ENCODE measurements at places on chromosomes 7 and 10.

GRCh38 chr10:102284531-102284930 is 39.2 kb downstream of the GBF1 start:
- no peak for DNase-seq

DNA sequence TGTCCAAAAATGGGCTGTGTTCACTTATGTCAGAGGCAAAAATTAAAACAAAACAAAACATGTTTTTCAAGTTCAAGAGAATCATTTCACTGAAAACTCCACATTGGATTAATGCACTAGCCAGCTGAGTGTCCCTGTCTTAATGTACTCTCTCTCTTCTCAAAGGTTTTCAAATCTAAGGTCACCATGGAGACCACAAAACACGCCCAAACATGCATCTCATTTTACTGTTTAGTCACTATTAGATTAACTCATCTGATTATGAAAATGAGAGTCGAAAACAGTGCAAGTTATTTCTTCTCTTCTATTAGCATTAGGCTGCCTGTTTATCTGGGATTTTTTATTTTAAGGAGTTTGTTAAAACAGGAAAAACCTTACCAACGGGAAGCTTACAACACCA is 70.8 kb upstream of the ASAH2 start:
- no peak for DNase-seq

DNA sequence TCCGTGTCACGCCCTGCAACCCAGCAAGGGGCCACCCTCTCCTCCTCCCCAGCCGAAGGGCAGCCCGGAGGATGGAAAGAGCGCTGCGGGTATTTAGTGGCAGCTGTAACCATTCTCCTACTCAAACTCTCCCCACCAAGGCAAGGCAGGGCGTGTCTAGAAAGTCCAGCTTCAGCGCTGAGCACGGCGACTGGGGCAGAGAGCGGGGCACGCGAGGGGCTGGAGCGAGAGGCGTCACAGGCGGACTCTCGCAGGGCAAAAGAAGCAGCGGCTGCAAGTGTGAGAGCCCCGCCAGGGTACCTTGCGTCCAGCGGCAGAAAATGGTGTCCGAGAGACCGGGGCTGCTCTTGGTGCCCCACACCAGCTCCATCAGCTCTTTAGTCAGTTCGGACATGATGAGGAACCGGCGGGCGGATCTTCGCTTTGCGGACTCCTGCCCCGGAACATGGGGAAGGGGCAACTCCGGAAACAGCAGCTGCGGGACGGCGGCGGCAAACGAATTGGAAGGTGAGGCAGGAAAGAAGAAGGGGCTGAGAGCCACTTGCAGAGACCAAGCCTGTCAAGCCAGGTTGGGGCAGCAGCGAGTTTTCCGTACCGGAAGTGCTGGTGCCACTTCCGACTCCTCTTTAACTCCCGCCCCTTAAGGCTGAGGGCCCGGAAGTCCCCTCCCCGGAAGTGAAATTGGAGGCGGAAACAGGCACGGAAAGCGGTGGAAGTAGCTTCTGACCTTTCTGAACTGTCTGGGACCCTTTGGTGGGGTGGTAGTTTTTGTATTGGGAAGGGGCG is at the start of gene MINDY3:
Gene MINDY3 (minus strand): TSS at position 602 of the 786 bp plus-strand sequence. CDS start 208 bp downstream, at position 394.
- DNase-seq: peak; percentile 79

GRCh38 chr7:107037717-107038603 is 6.5 kb upstream of the PRKAR2B start:
- DNase-seq: no peak

DNA sequence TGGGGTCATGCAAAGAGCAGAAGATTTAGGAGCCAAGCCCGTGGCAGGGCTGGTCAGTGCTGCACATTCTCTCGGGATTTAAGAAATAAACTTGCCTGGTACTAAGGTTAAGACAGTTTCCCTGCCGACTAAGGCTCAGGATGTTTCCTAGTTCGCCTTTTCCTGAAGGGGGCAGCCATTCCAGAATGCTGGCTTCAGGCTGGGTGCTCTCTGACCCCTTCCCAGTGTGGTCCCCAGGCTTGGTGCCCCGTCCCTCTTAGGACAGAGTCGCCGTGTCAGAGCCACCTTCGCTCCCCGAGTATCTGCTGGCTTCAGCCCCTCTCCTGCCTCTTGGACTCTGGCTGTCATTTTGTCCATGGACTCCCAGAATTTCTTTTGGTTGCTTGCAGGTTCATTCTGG is 117.2 kb downstream of the ELFN1 start:
- no peak for DNase-seq

GRCh38 chr7:104065491-104065890 is 76.0 kb upstream of the RELN start:
- no peak for DNase-seq

DNA sequence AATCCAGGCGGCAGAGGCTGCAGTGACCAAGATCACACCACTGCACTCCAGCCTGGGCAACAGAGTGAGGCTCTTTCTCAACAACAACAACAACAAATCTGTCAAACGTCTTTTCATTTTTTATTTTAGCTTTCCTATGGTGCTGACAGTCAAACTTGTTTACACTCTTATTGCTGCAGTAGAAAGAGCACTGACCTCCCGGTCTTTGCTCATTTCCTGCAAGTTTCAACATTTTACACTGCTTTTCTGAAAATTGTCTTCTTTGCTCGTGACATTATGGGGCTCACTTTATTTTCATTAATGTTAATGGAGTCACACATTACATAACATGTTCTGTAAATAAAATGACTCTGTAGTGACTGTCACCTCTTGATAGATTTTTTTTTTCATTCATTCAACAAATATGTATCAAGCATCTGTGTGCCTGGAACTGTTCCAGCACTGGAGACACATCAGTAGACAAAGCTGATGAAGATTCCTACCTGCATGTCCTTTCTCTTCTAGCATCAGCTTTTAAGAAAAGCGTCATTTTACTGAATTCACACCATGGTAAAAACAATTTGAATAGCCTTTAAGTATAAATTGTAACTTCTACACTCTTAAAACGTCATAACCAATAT is 277.3 kb downstream of the CELF2 start:
- no peak for DNase-seq

- no peak for DNase-seq
These were observed 49.1 kb downstream of the SEPTIN7 start for GRCh38 chr7:35849954-35850353.

- no peak for DNase-seq
These were observed 36.7 kb downstream of the SLIT1 start for GRCh38 chr10:97149079-97149531.

DNA sequence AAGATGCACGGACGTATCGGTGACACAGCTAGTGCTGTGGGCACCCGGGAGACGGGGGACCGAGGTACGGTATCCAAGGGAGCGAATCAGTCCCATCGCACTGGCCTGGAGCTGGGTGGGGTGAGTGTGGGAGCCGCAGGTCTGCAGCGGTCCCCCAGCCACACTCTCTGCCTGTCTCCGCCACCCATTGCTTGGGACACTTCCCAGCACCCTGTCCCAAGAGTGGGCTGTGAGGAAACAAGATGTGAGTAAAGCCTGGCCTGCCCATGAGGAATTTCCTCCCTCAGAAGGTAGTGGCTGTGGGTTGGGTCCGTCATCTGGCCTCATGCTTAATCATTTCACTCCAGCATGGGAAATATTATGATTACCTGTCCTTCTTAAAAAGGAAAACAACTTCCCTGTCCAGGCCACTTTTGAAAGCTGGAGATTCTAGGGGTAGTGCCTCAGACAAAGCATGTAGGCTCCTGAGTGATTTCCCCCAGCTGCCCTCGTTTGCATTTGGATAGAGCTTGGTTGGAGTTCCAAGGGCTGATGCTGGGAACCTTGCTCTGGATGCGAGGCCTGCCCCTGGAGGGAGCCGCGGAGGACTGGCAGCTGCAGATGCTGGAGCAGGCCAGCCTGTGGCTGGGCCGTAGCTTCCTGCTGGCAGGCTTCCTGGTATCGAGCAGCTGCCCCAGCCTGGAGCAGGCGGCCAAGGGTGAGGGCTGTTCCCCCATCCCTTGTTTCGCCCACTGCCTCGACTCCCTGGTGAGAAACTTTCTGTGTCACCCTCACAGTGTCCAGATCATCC is 6.2 kb upstream of the ACTR3C start:
- no peak for DNase-seq

GRCh38 chr10:30855131-30855530 is 176.5 kb downstream of the ZNF438 start:
- no peak for DNase-seq

- no peak for DNase-seq
These were observed 211.4 kb downstream of the MDFIC start for GRCh38 chr7:115133248-115133647.

DNA sequence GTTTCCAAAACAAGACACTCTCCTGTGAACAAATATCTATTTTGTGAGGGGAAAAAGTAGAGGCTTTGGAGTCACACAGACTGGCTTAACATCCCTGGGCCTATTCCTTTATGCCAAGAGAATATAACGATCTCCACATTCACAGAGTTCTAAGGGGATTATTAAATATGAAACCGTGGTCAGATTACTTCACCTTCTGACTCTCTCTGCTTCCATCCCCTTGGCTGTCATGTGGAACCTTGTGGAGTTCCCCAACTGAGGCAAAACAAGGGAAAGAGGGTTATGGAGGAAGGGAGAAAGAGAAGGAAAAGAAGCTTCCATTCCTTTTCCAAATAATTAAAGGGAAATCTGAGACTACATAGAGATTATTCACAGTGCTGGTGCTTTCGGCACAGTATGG is 55.5 kb upstream of the ATP6V0A4 start:
- no peak for DNase-seq

- DNase-seq: no peak
These were observed 125.8 kb downstream of the CRPPA start for GRCh38 chr7:16295558-16295957.

- no peak for DNase-seq
These were observed 24.3 kb downstream of the GRID1 start for GRCh38 chr10:86342111-86342863.

GRCh38 chr10:118458957-118459641 is 117.0 kb upstream of the FAM204A start:
- no peak for DNase-seq

DNA sequence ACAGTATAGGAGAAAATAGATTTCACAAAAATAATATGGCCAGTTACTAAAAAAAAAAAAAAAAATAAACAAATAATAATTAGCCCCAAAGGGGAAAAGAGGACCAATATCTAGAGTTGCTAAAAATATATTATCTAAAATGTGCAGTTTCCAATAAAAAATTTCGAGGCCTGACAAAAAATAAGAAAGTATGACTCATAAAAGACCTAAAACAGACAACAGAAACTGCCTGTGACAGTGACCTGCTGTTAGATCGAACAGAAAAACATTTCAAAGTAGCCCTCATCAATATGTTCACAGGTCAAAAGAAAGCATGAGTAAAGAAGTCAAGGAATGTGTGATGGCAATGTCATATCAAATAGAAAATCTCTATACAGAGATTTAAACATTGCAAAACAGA is 11.8 kb upstream of the TSPAN12 start:
- no peak for DNase-seq

- no peak for DNase-seq
These were observed 1.1 kb downstream of the YAE1 start for GRCh38 chr7:39567294-39567693.

- DNase-seq: no peak
These were observed 86.1 kb upstream of the PCBD1 start for GRCh38 chr10:70974351-70974901.

- no peak for DNase-seq
These were observed 82.2 kb downstream of the PARD3 start for GRCh38 chr10:34732926-34733325.

GRCh38 chr7:83677180-83677866 is 28.4 kb upstream of the SEMA3E start:
- DNase-seq: no peak

- DNase-seq: no peak
These were observed 81.0 kb downstream of the CNOT4 start for GRCh38 chr7:135428879-135429278.

- no peak for DNase-seq
These were observed 1.3 kb downstream of the VSIR start for GRCh38 chr10:71771821-71772617.

GRCh38 chr10:28496017-28496416 is 36.9 kb upstream of the WAC start:
- no peak for DNase-seq

DNA sequence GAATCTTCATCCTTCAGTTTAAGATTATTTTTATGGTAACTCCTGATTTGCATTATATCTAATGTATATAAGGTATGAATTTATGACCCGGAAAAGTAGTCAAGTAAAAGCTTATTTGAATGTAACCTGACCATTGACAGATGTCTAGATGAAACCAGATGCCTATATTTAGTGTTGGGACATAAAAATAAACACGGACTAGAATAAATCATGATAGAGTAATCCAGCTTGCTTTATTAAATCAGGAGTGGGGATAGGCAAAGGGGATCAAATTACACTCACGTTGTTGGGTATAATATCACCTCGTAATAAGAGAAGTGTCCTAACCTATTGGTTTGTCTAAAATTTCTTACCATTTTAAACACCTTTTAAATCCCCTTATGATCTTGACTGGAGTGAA is 244.6 kb downstream of the AGMO start:
- no peak for DNase-seq

DNA sequence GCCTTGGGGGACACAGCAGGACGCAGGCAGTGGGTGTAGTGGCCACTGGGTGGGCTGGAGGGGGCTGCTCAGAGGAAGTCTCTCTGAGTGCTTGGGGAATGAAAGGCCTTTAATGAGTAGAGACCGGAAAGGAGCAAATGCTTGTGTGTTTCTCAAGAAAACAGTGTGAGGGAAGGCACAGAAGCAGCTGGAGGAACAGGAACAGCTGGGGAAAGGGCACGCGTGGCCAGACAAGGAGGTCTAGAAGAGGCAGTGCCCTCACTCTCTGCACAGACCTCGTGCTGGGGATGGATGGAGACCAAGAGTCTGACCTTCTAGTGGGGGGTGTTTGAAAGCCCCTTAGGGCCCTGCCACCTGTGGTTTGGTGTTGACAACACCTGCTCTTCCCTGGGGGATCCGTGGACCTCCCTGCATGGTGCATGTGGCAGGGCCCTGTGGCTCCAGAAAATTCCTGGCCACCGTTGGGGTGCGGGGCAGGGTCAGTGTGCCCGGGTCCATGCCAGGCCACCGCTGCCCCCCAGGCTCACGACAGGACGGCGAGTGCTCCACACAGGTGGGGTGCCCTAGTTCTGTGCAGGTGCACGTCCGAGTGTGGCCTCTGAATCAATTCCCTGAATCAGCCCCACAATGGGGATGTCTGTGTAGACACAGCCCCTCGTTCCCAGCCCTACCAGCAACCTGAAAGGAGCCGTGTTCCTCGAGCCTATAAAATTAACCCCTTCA is 25.9 kb upstream of the FAM20C start:
- no peak for DNase-seq
